NT2/D1 (cell line): ENCODE measurements at places on chromosomes 2 and 18.

DNA sequence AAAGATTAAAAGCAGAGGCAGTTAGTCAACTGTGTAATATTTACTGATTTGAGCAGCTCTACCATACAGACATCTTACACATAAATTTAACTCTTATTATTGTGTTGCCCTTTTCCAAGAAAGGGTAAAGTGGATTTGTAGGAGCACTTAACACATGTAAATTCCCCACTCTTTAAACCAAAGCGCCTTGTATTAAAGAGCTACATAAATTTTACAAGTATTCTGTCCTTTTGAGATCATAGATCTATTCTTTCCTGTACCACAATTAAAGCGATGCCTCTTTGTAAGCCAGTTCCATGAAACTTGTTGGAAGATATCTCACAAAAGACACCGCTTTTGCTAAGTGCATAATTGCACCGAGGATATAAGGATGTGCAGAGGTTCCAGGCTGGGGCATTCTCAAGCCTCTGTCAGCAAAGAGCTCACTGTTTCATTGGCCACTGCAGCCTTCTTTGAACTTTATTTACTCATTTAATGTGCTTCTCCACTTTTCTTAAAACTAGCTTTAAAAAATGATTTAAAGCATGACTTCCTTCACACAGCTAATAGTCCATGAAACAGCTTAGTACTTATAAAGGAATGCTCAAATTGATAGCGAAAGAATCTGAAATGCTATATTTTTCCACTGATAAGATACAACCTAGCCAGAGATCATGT, 520.0 kb upstream of the TCF4 start:
- DNase-seq = no peak

GRCh38 chr2:158095912-158096311, 5.8 kb upstream of the UPP2 start:
- DNase-seq = no peak

DNA sequence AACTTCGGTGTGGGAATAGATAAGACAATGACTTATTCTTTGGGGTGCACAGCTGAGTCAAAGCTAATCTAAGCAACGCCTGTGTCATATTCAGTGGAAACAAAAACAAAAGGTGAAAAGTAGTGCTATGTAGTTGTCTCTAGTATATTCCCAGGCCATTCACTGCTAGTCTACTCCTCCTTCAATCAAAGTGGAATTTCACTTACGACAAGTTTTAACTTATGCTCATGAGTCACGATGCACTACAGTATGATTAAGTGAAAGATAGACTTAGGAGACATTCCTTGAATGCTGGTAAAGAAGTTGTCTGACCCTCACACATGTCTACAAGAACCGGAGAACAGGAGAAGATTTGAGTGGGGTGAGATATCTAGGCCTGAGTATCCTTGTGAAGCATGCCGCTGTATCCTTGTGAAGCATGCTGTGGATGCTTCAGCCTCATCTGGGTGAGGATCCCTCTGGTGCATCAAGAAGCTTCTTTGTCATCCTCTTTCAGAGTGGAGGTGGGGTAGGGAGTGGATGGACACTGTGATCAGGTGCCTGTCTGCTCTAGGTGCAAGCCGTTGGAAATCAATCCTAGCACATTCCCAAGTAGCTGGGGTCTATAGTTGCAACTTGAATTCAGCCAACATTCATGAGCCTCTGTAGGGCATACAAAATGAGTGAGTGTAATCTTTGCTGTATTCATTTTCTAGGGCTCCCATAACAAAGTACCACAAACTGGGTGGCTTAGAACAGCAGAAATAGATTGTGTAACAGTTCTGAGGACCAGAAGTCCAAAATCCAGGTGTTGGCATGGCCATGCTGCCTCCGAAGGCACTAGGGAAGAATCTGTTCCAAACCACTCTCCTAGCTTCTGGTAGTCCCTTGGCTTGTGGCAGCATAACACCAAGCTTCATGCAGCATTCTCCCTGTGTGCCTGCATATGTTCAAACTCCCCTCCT, 173.5 kb upstream of the FN1 start:
- no peak for DNase-seq

GRCh38 chr2:29226808-29227207, 111.6 kb downstream of the CLIP4 start:
- DNase-seq = no peak

DNA sequence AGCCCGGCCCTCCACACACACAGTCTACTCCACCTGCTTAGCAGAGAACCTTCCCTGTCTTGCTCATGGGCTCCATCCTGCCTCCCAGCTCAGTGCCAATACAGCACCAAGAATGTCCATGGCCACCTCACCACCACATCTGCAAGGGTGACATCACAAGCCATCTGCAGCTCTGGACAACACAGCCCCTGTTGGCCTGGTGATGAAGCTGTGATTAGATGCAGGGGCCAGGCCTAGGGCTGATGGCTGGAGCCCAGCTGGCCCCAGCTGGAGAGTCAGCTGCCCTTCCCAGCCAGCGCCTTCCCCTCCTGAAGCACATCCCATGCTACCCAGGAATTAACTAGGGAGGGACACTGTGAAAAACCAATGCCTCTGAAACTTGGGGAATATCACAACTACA, 91.1 kb downstream of the TTC32 start:
- no peak for DNase-seq

- DNase-seq = no peak
Observed at GRCh38 chr2:231710799-231711676, 2.7 kb downstream of the PTMA start.

- no peak for DNase-seq
Observed at GRCh38 chr2:233756429-233757081, 3.5 kb upstream of the UGT1A1 start.
